ENCODE measurements at places on chromosomes 7 and 10.

- no peak for DNase-seq
Observed at GRCh38 chr10:125016611-125017202, 74.8 kb downstream of the ZRANB1 start.

DNA sequence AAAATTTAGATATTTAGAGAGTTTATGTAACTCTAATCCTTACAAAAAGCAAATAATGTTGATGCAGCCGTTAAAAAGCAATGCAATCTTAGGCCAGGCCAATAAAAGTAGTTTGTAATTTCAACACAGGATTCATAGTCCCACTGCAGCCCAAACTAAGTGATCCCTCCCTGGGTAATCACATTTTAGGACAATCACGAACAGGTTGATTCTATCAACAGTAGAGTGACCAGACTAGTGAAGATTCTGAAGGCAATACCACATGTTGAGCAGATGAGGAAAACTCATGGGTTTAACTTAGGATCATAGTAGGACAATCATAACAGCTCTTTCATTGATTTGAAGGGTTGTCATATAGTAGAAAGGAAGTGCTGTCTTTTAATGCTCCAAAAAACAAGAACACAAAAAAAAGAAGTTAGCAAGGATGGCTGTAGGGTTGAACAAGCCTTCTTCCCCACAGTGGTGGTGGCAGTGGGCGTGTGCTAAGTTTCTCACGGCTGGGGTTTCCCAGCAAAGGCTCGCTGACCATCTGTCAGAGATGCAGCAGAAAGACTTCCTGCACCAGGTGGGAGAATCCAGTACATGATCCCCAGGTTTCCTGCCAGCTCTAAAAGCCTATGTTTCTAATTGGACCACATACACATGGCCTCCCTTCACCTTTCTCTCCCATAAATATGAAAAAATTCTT lies 212.2 kb downstream of the CHRM2 start:
- no peak for DNase-seq

DNA sequence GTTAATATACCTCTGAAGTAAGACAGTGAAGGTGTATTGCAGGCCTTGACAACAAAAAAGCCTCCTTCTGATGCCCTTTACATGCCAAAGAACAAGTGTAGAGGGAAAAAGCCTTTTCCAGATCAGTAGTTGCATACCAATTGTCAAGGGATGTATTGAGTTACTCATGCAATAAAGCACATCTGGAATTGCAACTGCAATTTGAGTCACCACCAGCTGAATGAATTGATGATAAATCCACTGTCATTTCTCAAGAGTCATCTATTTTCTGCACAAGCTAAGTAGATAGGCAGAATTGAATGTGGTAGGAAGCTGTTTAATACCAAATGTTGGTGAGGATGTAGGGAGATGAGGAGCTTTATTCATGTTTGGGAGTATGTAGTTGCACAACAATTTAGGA lies 325.9 kb upstream of the SMIM30 start:
- DNase-seq: no peak

DNA sequence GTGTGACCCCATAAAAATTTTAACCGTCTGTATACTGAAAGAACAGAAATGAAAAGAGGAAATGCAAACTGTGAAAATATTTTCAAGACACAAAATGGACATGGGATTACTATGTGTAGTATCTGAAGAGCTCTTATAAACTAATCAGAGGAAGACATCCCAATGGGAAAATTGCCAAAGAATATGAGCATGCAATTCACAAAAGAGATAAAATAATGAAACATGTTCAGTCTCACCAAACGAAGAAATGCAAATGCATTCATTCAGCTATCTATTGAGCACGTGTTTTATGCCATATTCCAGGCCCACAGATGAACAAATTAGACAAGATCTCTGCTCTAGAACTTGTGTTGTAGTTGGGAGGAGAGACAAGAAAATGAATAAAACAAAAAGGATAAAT lies 63.2 kb downstream of the NHLRC2 start:
- no peak for DNase-seq

- DNase-seq: peak; percentile 10
Observed at GRCh38 chr7:8259586-8260222, 2.3 kb downstream of the ICA1 start.

DNA sequence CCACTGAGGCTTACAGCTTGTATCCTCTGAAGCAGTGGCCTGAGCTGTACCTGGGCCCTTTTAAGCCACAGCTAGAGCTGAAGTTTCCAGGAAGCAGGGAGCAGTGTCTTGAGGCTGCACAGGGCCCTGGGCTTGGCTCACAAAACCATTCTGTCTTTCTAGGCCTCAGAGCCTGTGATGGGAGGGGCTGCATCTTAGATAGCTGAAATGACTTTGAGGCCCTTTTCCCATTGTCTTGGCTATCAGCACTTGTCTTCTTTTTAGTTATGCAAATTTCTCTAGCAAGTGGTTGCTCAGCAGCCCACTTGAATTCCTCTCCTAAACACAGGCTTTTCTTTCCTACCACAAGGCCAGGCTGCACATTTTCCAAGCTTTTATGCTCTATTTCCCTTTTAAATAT lies 864.2 kb downstream of the REEP3 start:
- no peak for DNase-seq

- no peak for DNase-seq
Observed at GRCh38 chr7:21462081-21462480, 34.2 kb downstream of the SP4 start.

DNA sequence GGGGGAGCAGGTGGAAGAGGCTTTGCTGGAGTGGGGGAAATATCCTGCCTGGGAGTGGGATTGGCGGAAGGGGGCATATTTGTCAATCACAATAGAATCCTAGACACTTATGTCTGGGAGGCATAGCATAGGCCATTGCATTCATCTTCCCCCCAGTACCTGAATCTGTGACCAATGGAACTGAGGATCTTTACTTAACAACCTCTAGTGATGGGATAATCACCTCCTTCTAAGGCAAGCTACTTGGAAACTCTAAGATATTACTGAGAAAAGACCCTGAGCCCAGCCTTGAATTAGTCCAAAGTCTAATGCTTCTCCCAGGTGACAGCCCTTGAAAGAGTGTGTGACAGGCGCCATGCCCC lies 90.7 kb downstream of the NPSR1 start:
- DNase-seq: no peak

Data from Kasumi-1 (cell line).